ENCODE measurements at places on chromosomes 11 and 22.

GRCh38 chr22:18980829-18981228 lies 44.7 kb upstream of the PRODH start:
- DNase-seq = no peak

- DNase-seq = peak; percentile 67
These were observed 252.0 kb downstream of the CTTN start for GRCh38 chr11:70650075-70650909.

- DNase-seq = no peak
These were observed 2254.0 kb downstream of the LRRC4C start for GRCh38 chr11:39205236-39205995.

- peak; percentile 69 for DNase-seq
These were observed at the start of gene NCAM1 for GRCh38 chr11:112961146-112961668. NCAM1 (plus strand) TSS chr11:112961420.

GRCh38 chr11:63621071-63621470 lies 6.8 kb upstream of the PLAAT3 start:
- DNase-seq = no peak

All from kidney tubule cell (primary cell).